ENCODE measurements at places on chromosomes 12 and 14.

DNA sequence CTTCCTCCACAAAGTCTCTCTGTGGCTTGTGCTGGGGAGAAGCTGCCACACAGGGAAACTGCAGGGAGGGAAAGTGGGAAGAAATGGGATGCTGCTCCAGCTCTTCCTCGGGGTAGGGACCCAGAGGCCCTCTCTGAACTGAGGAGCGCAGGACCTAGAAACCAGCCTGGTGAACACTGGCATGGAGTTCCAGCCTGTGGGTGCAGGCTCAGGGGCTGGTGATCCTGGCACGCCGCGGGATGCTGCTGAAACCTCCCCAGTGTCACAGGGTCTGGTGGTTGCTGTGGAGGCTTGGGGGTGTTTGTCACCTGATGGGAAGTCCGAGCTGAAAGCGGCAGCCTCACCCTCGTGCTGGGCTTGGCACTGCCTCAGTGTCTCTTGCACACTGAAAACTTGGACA lies 5.2 kb upstream of the KRT75 start:
- H3K4me1 ChIP-seq = no peaks in the 10 kb centered on the region
- peaks cover 18% of the 10 kb centered on the region for H3K27me3 ChIP-seq
- H3K4me3 ChIP-seq = no peak overlapping the region
- no peak overlapping the region for H3K27ac ChIP-seq
- no peaks in the 10 kb centered on the region for H3K36me3 ChIP-seq

DNA sequence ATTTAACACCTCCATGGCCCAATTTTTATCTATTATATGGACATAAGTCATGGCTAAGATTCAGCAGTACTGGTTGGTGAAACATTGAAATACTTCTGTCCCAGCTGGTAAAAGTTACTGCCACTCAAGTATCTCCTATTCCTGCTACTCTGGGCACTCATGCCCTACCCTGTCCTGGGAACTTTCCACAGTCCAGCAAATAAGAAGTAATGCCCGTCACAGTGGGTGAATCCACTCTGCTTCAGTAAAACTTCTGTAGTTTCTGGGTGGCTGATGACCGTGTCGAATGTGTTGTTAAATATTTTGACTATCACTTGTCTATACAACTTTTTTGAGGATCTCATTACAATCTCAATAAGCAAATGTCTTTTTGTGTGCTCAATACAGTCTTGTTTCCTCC lies 209.3 kb upstream of the IGF1 start:
- H3K36me3 ChIP-seq = no peaks in the 10 kb centered on the region
- no peak for DNase-seq
- H3K4me1 ChIP-seq = no peaks in the 10 kb centered on the region
- no peak overlapping the region for H3K4me3 ChIP-seq

DNA sequence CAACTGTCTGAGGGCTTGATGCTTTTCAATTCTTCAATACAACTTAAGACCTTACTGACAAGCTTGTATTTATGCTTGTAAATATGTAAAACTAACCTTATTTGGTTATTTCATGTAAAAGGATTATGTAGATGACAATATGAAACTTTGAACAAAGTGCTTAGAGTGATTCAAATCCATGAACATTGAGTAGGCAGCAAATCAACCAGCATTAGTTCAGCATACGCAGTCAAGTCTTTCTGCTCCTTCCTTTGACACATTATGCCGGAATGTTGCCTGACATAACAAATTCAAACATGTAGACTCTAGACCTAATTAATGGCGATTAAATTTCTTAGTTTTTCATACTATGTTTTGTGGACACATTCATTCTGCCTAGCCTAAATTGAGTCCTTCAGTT lies 105.2 kb downstream of the FGD4 start:
- no peaks in the 10 kb centered on the region for H3K4me1 ChIP-seq
- no peaks in the 10 kb centered on the region for H3K36me3 ChIP-seq
- DNase-seq = no peak
- peaks cover 2% of the 10 kb centered on the region for H3K27me3 ChIP-seq

- no peak for DNase-seq
- no peak overlapping the region for H3K4me3 ChIP-seq
- H3K27ac ChIP-seq = no peak overlapping the region
- H3K27me3 ChIP-seq = no peaks in the 10 kb centered on the region
Observed at GRCh38 chr12:124422570-124423523, 128.0 kb downstream of the RFLNA start.

DNA sequence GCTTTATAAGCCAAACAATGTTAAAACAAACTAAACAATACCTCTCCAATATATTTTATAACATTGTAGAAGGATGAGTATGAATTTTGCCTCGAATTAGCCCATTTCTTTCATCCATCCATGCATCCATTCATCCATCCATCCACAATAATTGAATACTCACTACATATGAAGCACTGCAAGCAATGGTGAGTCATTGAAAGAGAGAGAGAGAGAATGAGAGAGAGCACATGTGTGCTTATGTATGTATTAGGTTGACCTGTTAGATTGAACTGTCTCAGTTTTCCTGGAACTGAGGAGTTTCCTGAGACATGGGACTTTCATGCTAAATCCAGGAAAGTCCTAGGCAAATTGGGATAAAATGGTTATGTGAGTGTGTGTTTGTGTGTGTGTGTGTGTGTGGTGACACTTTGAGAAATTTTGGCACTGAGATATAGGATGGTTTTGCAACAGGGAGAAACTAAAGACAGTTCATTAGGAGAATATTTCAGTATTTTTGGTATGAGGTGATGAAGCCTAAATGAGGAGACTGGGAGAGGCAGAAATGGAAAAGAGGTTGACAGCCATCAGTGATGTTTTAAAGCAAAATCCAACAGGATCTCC lies 98.4 kb downstream of the C12orf75 start:
- H3K27me3 ChIP-seq = peaks cover 25% of the 10 kb centered on the region
- H3K4me3 ChIP-seq = no peak overlapping the region
- no peaks in the 10 kb centered on the region for H3K4me1 ChIP-seq
- DNase-seq = no peak

GRCh38 chr14:61608245-61609165 lies 86.8 kb upstream of the HIF1A start:
- H3K4me1 ChIP-seq = peaks cover 14% of the 10 kb centered on the region
- H3K4me3 ChIP-seq = no peak overlapping the region
- no peak overlapping the region for H3K27ac ChIP-seq
- H3K27me3 ChIP-seq = peaks cover 2% of the 10 kb centered on the region
- H3K36me3 ChIP-seq = no peaks in the 10 kb centered on the region
- no peak for DNase-seq

DNA sequence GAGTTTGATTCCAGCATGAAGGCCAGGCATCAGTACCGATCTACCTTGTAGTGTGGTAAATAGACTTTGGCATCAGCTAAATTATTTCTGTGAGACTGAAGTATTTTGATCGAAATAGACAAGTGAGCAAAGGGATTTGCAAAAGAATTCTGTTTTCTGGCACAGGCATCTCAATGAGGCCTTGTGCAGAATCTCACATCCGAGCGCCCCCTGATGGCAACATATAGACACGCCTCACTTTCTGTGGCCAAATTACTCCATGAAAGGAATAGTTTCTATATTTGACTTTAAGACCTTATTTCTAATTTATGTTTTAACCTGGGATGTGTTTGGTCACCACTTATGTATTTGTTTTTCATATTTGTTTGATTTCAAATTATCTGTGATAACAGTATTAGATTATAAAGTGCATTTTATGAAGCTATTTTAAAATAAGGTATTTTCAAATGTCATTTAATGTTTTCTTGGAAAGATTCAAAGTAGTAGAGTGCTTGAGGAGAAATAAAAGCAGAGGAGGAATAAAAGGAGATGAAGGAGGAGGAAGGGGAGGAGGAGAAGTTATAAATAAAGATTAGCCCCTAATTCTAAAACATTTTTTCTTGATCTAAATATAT lies 731.9 kb downstream of the NRXN3 start:
- no peak overlapping the region for H3K27ac ChIP-seq
- H3K4me1 ChIP-seq = no peaks in the 10 kb centered on the region
- no peaks in the 10 kb centered on the region for H3K36me3 ChIP-seq
- no peak overlapping the region for H3K4me3 ChIP-seq
- peaks cover 4% of the 10 kb centered on the region for H3K27me3 ChIP-seq

GRCh38 chr12:72207079-72207478 lies 65.1 kb upstream of the TRHDE start:
- H3K27ac ChIP-seq = no peak overlapping the region
- no peaks in the 10 kb centered on the region for H3K4me1 ChIP-seq
- DNase-seq = no peak

- H3K4me3 ChIP-seq = peak overlapping the region; percentile 59
- DNase-seq = no peak
- H3K27ac ChIP-seq = no peak overlapping the region
Observed at GRCh38 chr12:51009056-51009440, 17.1 kb downstream of the SLC11A2 start.

DNA sequence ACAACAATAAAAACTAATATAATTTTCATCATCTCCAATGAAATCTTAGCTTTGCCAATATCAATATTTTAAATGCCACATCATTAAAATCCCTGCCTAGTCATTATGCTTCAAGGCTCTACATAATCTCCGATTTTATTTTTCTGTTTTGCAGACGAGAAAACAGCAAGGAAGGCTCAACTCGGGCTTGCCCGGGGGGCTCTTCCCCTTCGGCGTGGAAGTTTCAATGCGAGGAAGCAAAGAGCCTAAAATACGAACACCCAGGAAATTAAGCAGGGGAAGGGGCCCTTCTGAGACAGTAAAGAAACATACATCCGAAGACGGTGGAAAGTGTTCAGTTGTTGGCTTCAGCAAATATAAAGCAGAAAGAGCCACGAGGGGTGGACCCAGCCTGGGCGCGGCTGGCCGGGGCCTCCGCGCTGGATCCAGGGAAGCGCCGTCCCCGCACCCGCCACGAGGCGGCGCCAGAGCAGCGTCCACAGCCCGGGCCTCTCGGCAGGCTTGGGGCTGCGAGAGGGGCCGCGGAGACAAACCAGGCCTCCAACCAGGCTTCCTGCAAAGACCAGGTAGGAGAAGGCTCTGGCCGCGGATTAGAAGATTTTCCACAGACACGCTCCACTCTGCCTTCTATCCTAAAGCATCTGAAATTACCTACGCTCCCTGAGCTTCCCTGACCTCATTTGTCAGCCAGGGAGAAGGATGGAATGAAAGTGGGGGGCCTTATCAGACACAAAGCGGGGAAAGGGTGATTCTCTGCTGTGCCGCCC lies 77.2 kb downstream of the SERPINA3 start:
- no peak overlapping the region for H3K27ac ChIP-seq
- DNase-seq = peak; percentile 24
- H3K4me3 ChIP-seq = no peak overlapping the region
- peaks cover 2% of the 10 kb centered on the region for H3K4me1 ChIP-seq

- no peak overlapping the region for H3K4me3 ChIP-seq
- H3K36me3 ChIP-seq = no peaks in the 10 kb centered on the region
- peaks cover 10% of the 10 kb centered on the region for H3K4me1 ChIP-seq
- no peak overlapping the region for H3K27ac ChIP-seq
- H3K27me3 ChIP-seq = peaks cover 16% of the 10 kb centered on the region
Observed at GRCh38 chr12:48795550-48796455, 6.9 kb upstream of the ADCY6 start.

DNA sequence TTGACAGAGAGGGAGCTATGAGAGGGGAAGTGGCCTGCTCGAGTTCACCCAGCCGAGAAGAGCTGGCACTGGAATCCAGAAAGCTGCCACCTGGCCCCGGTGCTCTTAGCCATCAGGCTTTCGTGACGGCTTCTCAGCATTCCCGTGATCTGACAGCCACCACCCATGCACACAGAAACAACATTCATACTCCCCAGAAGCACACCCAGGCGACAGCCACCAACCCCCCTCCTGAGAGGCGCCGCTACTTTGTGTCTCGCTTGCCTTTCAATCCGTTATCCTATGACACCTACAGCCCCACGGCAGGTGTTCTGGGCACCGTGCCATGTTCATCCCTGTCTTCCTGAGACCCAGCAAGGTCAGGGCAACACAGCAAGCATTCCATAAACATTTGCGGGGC lies 31.4 kb downstream of the PSMC1 start:
- no peak for DNase-seq
- H3K27me3 ChIP-seq = no peaks in the 10 kb centered on the region
- no peak overlapping the region for H3K4me3 ChIP-seq
- H3K36me3 ChIP-seq = peaks cover 29% of the 10 kb centered on the region
- no peaks in the 10 kb centered on the region for H3K4me1 ChIP-seq

DNA sequence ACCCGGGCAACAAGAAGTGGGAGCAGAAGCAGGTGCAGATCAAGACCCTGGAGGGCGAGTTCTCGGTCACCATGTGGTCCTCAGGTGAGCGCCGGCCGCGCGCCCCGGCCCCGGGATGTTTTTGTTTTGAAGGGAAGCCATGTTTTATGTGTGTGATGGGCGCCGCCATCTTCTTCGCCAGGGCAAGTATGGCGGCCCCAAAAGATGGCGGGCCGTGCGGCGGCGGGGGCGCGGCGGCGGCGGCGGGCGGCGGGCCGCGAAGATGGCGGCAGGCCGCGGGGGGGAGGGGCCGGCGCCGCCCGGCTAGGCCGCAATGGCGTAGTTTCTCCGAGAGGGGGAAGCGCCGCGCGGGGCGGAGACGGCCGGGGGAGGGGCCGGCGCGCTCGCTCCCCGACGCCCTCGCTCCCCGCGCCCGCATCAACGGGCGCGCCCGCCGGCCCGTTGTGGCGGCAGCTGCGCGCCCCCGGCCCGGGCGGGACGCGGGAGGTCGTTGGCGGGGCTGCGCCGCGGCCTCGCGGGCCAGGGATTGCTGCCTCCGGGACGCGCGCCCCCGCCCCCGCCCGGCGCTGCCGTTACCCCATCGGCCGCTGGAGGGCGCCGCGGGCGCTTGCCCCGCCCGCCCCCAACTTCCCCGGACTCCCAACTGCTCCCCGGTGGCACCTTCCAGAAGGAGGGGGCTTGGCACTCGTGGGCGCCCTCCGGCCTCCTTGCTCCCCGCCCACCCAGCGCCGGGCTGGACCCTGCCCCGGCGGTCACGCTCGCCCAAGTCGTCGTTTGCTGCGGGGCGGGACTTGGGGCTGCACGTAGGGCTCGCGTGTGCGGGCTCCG lies 1.1 kb downstream of the YY1 start:
- no peaks in the 10 kb centered on the region for H3K27me3 ChIP-seq
- peaks cover 11% of the 10 kb centered on the region for H3K36me3 ChIP-seq
- H3K27ac ChIP-seq = peak overlapping the region; percentile 100

- H3K27ac ChIP-seq = no peak overlapping the region
- H3K4me3 ChIP-seq = no peak overlapping the region
- no peak for DNase-seq
- H3K36me3 ChIP-seq = no peaks in the 10 kb centered on the region
- peaks cover 3% of the 10 kb centered on the region for H3K4me1 ChIP-seq
Observed at GRCh38 chr12:107847830-107848229, 73.3 kb downstream of the ASCL4 start.

DNA sequence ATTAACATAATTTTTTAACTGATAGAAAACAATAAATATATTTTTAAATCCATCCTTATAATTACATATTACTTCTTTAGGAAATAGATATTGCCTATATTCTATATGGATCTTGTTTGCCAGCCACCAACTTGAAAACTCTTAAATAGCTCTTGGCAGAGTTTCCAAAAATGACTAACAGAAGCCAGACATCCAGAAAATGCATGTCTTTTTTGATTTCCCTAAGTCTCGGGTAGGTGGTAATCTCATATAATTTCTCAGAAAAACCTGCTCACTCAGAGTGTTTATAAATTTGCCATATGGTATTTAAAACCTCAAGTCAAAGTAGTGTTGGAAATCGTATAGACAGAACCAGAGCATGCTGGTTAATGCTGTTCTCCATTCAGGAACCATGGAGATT lies 360.4 kb upstream of the FOXG1 start:
- no peaks in the 10 kb centered on the region for H3K4me1 ChIP-seq
- H3K4me3 ChIP-seq = no peak overlapping the region
- no peak overlapping the region for H3K27ac ChIP-seq
